ENCODE measurements at places on chromosomes 16 and 17.

- no peaks in the 10 kb centered on the region for H3K36me3 ChIP-seq
- H3K27me3 ChIP-seq, result no peaks in the 10 kb centered on the region
- H3K4me1 ChIP-seq, result no peaks in the 10 kb centered on the region
- H3K4me3 ChIP-seq, result no peak overlapping the region
Measured at GRCh38 chr17:13939222-13939621, 130.1 kb upstream of the COX10 start.

GRCh38 chr17:32256701-32257019 lies 9.0 kb upstream of the RHBDL3 start:
- H3K27ac ChIP-seq, result no peak overlapping the region
- DNase-seq, result no peak
- no peak overlapping the region for H3K4me3 ChIP-seq
- no peaks in the 10 kb centered on the region for H3K4me1 ChIP-seq
- no peaks in the 10 kb centered on the region for H3K36me3 ChIP-seq
- H3K27me3 ChIP-seq, result no peaks in the 10 kb centered on the region

DNA sequence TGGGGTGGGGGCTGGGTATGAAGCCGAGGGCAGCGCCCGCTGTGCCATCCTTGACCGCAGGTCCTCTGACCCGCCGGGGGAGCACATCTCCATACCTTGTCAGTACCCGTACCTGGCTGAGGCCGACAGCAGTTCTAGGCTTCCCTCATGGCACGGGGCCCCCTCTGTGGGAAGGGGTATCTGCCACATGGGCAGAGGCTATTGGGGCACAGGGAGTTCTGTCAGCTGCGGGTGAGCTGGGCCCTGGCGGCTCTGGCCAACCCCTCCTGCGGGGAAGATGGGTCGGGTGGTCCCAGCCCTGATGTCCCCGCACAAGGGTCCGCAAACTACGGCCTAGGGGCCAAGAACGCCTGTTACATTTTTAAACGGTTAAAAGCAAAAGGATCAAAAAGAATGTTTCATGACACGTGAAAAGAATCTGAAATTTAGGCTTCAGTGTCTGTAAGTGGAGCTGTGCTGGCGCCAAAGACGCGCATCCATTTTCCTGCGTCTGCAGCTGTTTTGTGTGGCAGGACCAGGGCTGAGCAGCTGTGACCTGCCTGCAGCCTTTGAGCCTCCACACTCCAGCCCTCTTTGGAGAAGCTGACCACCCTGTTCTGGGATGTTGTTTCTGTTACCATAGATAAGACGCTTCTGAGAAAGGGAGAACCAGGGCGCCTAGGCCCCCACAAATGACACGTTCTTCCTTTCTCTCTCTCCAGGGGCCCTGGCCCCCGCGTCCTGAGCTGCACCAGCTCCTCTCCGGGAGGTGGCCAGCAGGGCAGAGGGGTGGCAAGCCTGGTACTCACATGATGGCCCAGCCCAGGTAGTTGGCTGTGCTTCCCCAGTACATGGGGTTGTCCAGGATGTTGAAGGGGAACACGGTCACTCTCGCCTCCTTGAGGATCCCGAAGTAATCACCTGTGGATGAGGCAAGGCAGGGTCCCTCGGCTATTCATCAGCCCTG lies 12.7 kb upstream of the RASD1 start:
- peaks cover 5% of the 10 kb centered on the region for H3K4me1 ChIP-seq
- H3K36me3 ChIP-seq, result no peaks in the 10 kb centered on the region
- no peaks in the 10 kb centered on the region for H3K27me3 ChIP-seq
- H3K4me3 ChIP-seq, result no peak overlapping the region
- DNase-seq, result no peak

- no peak for DNase-seq
Measured at GRCh38 chr17:65638221-65638975, 77.0 kb upstream of the AXIN2 start.

Data from CD4-positive, alpha-beta T cell (primary cell).